ENCODE measurements at places on chromosomes 3 and 15. TPM values are rescaled to one million over a fixed set of nuclear protein-coding genes. Genes with fewer than 3 reads are reported as not detected.

DNA sequence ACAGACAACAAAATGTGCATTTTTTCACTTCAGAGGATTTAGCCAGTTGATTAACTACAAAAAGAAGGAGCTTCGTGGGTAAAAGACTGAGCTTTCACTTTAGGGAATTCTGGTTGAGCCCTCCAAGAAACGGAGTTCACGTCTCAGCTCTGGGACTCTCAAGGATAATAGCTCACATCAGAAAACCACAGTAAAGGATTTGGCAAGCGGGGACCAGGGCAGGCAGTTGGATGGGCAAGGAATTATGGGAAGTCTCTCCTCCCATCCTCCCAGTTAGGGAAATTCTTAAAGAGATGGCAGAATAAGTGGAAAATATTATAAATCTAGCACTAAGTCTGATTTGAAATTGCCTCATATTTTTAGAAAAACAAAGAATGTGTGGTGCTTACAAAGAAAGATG lies 188.3 kb upstream of the EOMES start:
- no peaks in the 10 kb centered on the region for H3K36me3 ChIP-seq
- no peak overlapping the region for H3K27ac ChIP-seq
- H3K4me3 ChIP-seq, result no peak overlapping the region
- peak; percentile 79 for DNase-seq

- H3K27me3 ChIP-seq, result no peaks in the 10 kb centered on the region
- H3K4me1 ChIP-seq, result peaks cover 35% of the 10 kb centered on the region
Measured at GRCh38 chr15:29636140-29636539, 186.1 kb downstream of the TJP1 start.

- H3K4me1 ChIP-seq, result no peaks in the 10 kb centered on the region
- no peak overlapping the region for H3K4me3 ChIP-seq
- H3K36me3 ChIP-seq, result no peaks in the 10 kb centered on the region
- no peak for DNase-seq
Measured at GRCh38 chr3:188671971-188672370, 499.8 kb upstream of the TPRG1 start.

DNA sequence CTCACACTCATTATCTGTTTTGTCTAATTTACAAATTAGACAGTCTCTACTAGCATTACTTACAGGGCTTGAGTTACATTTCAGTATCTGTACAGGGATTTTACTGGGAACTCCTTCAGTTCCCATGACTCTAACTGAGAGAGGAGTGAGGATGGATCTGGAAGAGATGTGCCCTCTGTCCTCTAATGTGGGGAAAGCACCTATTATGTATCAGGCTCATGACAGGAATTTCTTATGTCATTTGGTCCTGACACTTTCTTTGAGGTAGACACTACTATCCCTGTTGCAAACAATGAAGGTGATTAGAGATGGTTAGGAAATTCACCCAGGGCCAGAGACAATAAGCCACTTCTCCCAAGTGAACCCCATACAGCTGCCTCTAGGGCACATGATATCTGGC lies 10.9 kb upstream of the NCKIPSD start:
- no peak overlapping the region for H3K4me3 ChIP-seq
- peaks cover 60% of the 10 kb centered on the region for H3K36me3 ChIP-seq
- peaks cover 10% of the 10 kb centered on the region for H3K4me1 ChIP-seq
- H3K27me3 ChIP-seq, result no peaks in the 10 kb centered on the region
- no peak for DNase-seq

DNA sequence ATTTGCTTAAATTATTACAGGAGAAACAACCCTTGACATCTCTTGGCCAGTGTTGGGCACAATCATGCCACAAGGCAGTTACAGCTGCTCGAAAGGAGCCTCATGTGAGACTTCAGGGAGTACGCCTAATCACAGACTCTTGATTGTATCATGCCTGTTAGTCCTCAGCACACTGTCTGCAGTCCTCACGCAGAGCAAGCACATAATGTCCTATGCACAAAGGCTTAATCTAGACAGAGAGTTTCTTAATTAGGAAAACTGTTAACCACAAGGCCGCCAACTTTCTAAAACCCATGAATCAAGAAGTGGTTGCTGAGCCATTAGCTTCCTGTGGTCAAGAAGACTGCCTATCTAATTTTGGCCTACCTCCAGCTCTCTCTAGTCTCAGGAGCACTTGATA lies 172.0 kb downstream of the UNC13C start:
- no peaks in the 10 kb centered on the region for H3K4me1 ChIP-seq
- no peak overlapping the region for H3K4me3 ChIP-seq
- no peaks in the 10 kb centered on the region for H3K36me3 ChIP-seq
- H3K27ac ChIP-seq, result no peak overlapping the region
- no peak for DNase-seq
- no peaks in the 10 kb centered on the region for H3K27me3 ChIP-seq

DNA sequence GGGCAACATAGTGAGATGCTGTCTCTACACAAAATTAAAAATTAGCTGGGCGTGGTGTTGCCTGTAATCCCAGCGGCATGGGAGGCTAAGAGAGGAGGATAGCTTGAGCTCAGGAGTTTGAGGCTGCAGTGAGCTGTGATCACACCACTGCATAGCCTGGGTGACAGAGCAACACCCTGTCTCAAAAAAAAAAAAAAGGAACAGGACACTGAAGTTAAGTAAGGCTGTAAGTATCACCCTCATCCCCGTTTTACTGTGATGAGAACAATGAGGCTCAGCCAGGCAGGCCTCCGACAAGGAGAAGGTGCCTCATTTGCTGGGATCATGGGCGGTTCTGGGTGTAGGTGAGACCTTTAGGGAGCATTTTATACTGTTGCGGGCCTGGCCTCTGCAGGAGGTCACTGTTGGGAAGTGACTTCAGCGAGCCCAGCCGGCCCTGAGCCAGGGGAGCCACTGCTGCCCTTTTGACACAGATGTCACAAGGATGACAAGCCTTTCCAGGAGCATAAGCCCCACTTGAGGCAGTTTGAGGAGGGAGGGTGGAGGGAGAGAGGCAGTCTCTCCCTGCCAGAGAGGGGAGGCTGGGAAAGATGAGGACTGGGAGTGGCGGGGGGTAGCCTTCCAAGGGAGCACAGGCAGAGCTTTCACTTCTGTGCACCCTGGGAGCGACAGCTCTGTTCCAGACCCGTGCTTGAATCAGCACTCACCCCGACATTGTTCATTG lies 30.8 kb downstream of the IRAK2 start:
- no peaks in the 10 kb centered on the region for H3K27me3 ChIP-seq
- no peaks in the 10 kb centered on the region for H3K36me3 ChIP-seq
- H3K4me1 ChIP-seq, result peaks cover 17% of the 10 kb centered on the region
- DNase-seq, result no peak
- H3K27ac ChIP-seq, result no peak overlapping the region

The CLK3 gene
- 51.3 TPM for polyA plus RNA-seq

The BLM gene
- 5.4 TPM for polyA plus RNA-seq

GRCh38 chr15:65970937-65971740 lies 101.8 kb downstream of the RAB11A start:
- peaks cover 28% of the 10 kb centered on the region for H3K27me3 ChIP-seq
- no peaks in the 10 kb centered on the region for H3K36me3 ChIP-seq
- no peak overlapping the region for H3K27ac ChIP-seq

The PLSCR2 gene
- polyA plus RNA-seq, result 0.29 TPM

DNA sequence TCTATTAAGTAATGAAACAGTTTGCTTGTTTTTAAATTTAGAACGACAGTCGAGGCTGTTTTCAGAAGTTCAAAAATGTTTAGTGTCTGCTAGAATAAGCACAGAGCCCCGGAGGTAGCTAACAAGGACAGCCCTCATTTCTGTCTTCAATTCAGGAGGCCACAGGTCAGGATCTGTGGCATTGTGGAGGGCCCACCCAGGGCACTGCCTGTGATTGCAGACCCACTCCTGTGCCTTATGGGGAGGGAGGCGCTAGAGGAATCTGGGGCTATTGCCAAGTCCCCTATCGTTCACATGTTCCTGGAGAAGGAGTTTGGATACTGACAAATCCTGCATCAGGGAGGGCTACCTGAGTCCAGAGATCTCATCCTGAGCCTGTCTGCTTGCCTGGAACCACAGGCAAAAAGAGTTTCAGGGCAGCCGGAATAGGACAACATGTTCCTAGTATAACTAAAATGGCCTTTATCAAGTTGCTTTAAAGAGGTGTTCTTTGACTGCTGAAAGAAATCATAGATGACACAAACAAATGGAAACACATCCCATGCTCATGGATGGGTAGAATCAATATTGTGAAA lies 141.5 kb upstream of the ROPN1 start:
- no peak for DNase-seq
- H3K27ac ChIP-seq, result no peak overlapping the region
- no peaks in the 10 kb centered on the region for H3K27me3 ChIP-seq
- H3K36me3 ChIP-seq, result no peaks in the 10 kb centered on the region
- no peak overlapping the region for H3K4me3 ChIP-seq

DNA sequence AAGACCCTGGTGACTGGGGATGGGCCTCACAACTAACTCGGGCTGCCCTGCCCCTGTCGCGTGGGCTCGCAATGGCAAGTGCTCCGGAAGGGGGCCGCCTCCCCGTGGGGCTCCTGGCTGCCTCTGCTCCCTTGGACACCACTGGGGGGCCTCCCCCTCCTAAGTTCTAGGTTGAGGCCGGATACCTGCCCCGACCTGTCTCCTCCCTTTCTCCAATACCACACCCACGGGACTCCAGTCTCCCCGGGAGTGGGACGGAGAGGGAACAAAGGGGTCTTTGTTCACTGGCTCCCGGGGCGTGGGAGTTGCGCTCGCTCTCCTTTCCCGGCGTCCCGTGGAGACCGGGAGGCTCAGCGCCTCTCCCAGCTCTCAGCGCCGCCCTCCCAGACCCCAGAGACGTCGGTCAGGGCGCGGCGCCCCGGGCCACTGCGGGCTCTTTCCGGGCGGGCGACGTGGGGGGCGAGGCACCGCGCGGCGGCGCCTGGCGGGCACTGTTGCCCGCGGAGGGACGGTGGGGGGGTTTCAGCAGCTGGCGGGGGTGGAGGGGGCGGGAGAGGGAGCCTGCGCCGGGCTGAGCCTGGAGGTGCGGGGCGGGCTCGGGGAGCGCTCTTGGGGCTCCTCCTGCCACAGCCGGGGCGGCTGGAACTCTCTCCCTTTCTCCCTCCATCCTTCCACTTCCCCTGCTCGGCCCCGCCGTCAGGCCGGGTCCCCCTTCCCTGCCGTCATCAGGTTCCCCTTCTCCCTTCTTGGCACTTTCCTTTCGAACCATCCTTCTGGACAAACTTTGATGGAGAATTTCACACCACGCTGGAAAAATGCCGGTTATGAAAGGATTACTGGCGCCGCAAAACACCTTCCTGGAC lies at the start of gene KCNH8:
Gene KCNH8 (plus strand): TSS at position 606 of the 863 bp plus-strand sequence. CDS start 210 bp downstream, at position 816.
- H3K4me3 ChIP-seq, result peak within 1 kb of the TSS; percentile 62
- DNase-seq, result peak; percentile 9
- peaks cover 9% of the 10 kb centered on the region for H3K4me1 ChIP-seq
- no peak within 1 kb of the TSS for H3K27ac ChIP-seq
- no peaks in the 10 kb centered on the region for H3K36me3 ChIP-seq

- no peak overlapping the region for H3K4me3 ChIP-seq
- H3K27me3 ChIP-seq, result no peaks in the 10 kb centered on the region
- DNase-seq, result no peak
- H3K27ac ChIP-seq, result no peak overlapping the region
Measured at GRCh38 chr3:46017720-46018119, 9.6 kb downstream of the XCR1 start.

The ACTC1 gene
- 7,500 TPM for polyA plus RNA-seq

The PAK2 gene
- 63.9 TPM for polyA plus RNA-seq

The COL8A1 gene
- 2.2 TPM for polyA plus RNA-seq

The LIPH gene
- polyA plus RNA-seq, result 0.08 TPM

The WNT7A gene
- polyA plus RNA-seq, result 1.0 TPM

The GLCE gene
- polyA plus RNA-seq, result 30.5 TPM

The PLXND1 gene
- polyA plus RNA-seq, result 175 TPM

DNA sequence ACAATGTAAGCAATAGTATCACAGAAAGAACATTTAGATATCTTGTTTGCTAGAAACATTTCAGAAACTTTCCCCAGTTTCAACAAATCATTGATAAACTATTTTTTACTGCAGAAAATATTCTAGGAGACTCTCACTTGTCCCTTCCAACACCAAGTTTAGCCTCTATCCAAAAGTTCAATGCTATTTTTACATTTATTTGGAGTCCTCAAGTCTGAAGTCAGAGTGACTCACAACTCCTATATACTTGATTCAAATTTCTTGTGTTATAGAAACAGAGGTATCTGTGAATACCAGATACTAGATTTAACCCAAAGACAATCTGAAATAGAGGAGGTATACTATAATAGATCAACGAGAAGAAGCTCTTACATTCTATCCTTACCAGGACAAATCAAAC lies 49.6 kb downstream of the RFX7 start:
- DNase-seq, result peak; percentile 4
- H3K27ac ChIP-seq, result no peak overlapping the region
- no peak overlapping the region for H3K4me3 ChIP-seq
- no peaks in the 10 kb centered on the region for H3K4me1 ChIP-seq

The MTFMT gene
- 9.1 TPM for polyA plus RNA-seq

The MSL2 gene
- 25.3 TPM for polyA plus RNA-seq

- peaks cover 10% of the 10 kb centered on the region for H3K36me3 ChIP-seq
- no peaks in the 10 kb centered on the region for H3K4me1 ChIP-seq
- H3K4me3 ChIP-seq, result no peak overlapping the region
- DNase-seq, result no peak
- H3K27me3 ChIP-seq, result no peaks in the 10 kb centered on the region
- no peak overlapping the region for H3K27ac ChIP-seq
Measured at GRCh38 chr15:55829826-55830225, 86.9 kb upstream of the PRTG start.

DNA sequence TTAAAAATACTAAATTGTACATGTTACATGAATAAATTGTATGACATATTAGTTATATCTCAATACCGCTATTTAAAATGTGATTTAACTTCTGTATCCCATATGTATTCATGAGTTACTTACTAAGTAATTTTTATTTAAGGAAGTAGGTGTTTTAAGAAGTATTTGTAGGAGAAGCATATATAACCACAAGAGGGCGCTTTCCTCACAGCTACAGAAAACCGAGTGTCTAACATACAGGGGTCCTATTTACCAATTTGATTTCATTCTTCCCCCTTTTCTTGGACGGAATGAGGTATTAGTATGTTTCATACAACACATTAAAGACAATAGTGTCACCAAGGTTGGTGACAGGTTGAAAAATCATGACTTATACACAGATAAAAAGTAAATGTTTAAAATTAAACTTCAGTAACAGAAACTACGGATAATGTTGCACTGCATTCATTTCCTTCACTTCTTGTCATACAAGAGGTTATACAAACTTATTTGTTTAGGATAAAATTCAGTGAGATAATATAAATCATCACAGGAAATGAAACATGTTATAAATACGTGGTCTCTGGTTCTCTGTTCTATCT lies 253.6 kb downstream of the MAGI1 start:
- no peak overlapping the region for H3K27ac ChIP-seq
- H3K27me3 ChIP-seq, result no peaks in the 10 kb centered on the region
- peak; percentile 70 for DNase-seq
- H3K36me3 ChIP-seq, result no peaks in the 10 kb centered on the region
- H3K4me3 ChIP-seq, result no peak overlapping the region
- peaks cover 2% of the 10 kb centered on the region for H3K4me1 ChIP-seq

DNA sequence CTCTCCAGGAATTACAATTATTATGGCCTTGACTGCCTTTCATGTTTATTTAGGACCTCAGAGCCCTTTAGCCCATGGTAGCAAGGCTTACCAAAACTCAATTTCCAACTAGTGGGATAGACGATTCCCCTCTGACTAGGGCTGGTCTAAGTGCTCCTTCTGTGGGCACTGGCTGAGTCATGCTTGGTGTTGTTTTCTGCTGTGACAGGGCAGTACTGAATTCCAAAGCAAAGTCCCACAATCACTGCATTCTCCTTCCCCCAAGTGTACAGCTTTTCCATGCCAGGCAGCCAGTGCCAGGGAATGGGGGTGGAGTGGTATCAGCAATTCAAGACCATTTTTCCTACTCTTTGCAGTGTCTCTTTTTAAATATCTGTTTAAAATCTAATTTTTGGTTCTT lies 509.0 kb upstream of the NECTIN3 start:
- no peak overlapping the region for H3K4me3 ChIP-seq
- H3K27me3 ChIP-seq, result no peaks in the 10 kb centered on the region
- no peak overlapping the region for H3K27ac ChIP-seq
- H3K36me3 ChIP-seq, result no peaks in the 10 kb centered on the region

Measured in muscle of leg (tissue), 16 donors.